ENCODE measurements at places on chromosomes 16 and 17.

DNA sequence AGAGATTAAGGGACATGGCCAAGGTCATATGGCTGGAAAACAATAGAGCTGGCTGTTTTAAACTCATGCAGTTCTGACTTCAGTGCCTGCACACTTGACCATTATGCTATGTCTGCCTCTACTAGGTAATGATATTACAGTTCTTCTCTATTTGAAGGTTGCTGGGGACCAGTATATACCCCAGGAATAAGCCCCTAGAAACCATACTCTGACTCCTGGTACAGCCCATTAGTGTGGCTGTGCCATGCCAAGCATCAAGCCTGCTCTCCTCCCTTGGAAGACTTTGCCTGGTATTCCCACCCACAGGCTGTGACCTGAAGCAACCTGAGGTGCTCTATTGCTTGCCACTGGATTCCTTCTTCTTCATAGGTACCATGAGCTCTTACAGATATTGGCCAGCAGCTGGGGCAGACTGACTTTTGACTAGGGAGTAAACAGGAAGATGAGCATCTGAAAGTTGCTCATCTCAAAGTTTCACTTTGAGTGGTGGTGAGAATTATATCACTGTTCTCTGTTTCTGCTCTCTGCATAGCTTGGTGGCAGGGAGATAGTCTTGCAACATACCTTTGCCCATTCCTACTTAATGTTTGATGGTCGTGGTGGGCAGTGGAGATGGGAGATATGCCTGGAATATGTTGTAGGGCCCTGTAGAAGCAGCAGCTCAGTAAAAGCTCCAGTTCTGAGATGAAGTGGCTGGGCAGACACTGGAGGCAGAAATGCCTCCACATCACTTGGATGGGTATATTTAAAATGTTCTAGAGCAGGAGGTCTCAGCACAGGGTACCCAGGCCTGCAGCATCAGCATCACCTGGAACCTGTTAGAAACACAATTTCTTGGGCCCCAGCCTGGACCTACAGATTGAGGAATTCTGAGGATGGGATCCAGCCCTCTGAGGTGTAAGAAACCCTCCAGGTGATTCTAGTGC is 274.7 kb downstream of the HS3ST4 start:
- DNase-seq, result peak; percentile 32

DNA sequence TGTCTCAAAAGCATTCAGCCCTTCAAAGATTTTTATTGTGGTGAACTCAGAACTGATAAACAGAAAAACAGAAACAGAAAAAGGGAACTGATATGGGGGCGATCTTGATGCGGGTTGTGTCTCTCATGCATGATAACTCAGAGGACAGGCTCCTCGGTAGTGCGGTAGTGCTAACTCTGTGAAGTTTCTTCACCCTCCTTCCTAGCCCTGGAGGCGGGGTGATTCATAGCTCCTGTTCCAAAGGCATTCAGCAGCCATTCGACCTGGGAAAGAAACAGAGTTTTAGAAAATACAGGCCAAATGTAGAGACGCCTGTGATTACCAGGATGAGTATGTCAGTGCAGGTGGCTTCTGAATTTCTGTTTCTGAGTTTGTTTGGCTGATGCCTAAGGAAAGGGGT is 5.5 kb upstream of the MAF start:
- DNase-seq, result peak; percentile 47

DNA sequence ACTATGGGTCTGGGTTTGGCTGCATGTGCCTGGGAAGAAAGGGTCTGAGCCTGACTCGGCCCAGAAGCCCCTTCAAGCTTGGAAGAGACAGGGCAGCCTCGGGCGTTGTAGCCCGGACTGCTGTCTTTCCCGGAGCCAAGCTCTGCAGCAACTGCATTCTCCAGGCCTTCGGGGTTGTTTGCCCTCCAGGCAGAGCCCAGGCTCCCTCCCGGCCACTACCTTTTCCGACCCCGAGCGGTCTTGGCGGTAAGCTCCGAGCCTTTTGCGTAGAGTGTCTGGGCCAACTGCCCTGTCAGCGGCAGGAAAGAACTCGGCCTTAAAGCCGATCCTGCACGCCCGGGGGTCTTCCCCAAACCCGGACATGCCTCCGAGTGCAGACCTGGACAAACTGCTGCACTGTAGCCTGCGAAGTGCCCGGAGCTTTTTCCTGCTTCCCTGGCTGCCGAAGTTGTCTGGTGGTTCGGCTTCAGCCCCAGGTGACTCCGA is 1.3 kb downstream of the LHX1 start:
- peak; percentile 37 for DNase-seq

GRCh38 chr17:17770632-17771044 is 66.1 kb downstream of the SREBF1 start:
- DNase-seq, result no peak

- DNase-seq, result no peak
Observed at GRCh38 chr16:3961449-3961849, 80.9 kb upstream of the CREBBP start.

DNA sequence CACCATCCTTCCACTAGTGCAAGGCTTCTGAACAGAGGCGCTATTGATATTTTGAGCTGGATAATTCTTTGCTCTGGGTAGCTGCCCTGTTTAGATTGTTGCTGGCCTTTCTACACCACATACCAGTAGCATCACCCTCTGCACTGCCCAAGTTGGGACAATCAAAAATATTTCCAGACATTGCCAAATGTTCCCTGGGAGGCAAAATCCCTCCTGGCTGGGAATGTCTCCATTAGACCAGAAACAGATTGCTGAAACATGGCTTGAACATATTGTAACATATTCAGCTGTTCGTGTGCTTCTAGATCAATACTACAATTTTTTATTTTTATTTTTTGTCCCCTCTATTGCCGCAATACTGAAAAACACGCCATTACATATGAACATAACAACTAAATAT is 174.6 kb downstream of the ABCA8 start:
- DNase-seq, result no peak

DNA sequence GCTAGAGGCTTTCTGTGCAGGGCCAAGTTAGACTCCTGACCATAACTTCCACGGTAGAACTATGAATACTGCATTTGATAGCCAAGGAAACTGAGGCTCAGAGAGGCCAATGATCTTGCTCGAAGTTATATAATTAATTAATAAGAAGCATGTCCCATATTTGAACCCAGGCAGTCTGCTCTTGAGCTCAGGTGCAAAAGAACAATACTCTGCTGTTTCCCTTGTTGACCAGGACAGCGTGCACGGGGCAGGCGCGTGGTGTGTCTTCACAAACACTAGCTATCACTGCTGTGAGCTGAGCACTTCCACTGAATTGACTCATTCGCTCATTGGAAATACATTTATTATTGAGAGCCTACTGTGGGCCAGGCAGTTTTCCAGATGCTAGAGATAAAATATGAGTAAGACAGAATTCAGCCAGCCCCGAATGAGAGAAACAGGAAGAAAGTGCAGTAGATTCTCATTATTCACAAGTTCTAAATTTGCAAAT is 1.6 kb downstream of the CHD9 start:
- no peak for DNase-seq

GRCh38 chr17:13806092-13806491 is 204.4 kb upstream of the HS3ST3A1 start:
- no peak for DNase-seq

DNA sequence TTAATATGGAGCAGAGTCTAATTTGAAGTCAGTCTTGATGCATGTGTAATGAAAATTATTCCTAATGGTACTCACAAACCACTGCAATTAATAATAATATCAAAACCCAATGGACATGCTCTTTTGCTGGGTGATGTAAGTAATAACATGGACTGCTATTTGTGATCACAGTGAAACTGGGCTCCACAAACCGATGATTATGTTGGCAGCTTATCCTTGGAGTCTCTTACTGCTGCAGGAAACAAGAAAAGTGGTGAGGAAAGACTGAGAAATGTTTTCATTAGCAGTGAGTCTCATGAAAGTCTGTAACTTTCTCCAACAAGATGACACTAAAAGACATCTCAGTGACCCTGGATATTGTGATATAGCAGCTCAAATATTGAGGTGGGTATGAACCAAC is 45.2 kb downstream of the TMEM100 start:
- no peak for DNase-seq

- peak; percentile 47 for DNase-seq
Observed at GRCh38 chr17:59165933-59166342, 10.4 kb downstream of the PRR11 start.

DNA sequence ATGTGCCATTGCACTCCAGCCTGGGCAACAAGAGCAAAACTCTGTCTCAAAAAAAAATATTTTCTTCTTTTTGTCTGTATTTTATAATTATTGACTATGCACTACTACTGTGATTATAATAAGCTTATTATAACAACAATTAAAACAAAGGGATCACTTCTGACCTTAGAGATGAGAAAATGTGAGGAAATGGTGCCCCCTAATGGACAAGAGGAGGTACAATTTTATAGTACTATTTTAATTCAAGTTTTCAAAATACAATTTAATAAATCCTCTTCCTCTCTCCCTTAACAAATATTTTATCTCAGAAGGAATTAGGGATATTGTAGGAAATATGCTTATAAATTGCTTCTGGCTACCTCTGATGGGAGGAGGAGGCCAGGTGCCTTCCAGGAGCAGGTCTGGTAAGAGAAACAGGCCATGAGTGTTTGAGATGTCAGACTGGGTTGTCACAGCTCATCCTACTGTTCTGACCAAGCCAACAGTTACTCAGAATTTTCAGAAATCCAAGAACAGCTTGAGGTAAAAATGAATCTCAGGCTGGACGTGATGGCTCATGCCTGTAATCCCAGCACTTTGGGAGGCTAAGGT is 14.0 kb downstream of the VPS53 start:
- DNase-seq, result no peak

GRCh38 chr17:29968271-29968670 is 26.8 kb downstream of the EFCAB5 start:
- DNase-seq, result no peak

GRCh38 chr17:74274060-74274708 is at the start of gene DNAI2:
DNAI2 (plus strand) TSS chr17:74274234; CDS start chr17:74281818, 7,584 bp downstream.
- DNase-seq, result no peak

DNA sequence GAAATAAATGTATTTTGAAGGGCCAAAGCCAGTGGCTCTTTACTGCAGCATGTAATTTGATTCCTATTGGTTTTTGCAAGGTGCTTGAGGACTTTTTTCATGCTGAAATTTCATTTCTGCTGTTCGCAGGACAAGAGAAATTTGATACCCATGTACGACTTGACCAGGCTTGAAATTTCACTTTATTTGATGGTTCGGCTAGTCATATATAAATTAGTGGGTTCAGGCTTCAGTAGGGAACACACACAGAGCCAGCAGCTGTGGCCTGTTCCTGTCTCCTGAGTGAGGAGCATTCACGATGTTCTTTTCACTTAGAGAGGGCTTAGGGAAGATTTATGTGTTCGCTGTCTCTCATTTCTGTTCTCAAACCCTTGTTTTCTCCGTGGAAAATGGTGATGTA is 258.4 kb upstream of the CACNG5 start:
- no peak for DNase-seq

DNA sequence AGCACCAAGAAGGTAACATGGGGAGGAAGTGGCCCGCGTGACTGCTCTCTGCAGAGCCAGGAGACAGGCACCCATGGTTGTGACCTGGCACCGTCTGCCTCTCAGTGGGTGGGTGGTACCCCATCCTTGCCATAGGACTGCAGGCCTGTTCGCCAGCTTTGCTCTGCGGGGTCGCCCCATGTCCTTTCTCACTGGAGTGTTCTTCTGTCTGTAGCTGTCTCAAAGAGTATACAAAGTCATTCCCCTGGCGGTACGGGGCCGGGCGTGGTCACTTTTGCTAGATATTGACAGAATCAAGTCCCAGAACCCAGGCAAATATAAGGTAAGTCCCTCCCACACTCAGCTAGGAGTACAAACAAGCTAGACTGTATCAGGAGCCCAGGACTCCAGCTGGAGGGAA is 6.0 kb downstream of the TBC1D26 start:
- no peak for DNase-seq

DNA sequence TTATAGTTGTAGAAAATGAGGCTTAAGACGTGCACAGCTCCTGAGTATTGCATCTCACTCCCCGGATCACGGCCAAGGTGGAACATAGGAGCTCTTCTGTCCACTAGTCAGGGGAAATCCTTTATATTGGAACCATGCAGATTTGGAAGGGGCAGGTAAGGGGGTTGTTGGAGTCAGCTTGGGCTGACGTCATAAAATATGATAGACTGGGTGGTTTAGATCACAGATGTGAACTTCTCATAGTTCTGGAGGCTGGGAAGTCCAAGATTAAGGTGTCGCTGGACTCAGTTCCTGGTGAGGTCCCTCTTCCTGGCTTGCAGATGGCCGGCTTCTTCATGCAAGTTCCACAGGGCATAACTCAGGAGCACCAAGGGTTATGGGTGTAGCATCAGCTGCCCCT is 5.6 kb downstream of the CACNG4 start:
- DNase-seq, result no peak

DNA sequence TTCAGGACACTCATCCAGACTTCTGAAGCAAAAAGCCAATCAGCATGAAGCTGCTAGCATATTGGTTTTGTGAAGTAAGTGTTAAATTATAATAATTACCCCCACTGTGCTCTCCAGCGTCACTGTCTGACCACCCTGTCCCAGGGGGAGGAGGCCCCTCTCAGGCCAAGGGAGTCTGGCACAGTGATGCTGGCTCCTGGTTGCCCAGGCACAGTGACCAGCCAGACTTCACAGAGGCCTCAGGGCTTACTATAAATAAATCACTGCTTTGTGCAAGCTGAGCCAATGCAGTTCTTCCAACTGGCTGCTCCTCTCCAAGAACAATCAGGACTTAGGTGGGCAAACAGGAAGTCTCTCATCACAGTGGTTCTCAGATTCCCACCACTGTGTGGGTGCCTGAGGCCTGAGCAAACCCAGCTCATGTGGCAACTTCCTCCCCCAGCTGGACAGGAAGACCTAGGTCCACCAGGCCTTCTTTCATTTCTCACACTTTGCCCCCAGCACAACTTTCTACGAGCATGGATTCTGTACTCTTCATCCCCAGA is 1.7 kb upstream of the DBNDD1 start:
- no peak for DNase-seq

DNA sequence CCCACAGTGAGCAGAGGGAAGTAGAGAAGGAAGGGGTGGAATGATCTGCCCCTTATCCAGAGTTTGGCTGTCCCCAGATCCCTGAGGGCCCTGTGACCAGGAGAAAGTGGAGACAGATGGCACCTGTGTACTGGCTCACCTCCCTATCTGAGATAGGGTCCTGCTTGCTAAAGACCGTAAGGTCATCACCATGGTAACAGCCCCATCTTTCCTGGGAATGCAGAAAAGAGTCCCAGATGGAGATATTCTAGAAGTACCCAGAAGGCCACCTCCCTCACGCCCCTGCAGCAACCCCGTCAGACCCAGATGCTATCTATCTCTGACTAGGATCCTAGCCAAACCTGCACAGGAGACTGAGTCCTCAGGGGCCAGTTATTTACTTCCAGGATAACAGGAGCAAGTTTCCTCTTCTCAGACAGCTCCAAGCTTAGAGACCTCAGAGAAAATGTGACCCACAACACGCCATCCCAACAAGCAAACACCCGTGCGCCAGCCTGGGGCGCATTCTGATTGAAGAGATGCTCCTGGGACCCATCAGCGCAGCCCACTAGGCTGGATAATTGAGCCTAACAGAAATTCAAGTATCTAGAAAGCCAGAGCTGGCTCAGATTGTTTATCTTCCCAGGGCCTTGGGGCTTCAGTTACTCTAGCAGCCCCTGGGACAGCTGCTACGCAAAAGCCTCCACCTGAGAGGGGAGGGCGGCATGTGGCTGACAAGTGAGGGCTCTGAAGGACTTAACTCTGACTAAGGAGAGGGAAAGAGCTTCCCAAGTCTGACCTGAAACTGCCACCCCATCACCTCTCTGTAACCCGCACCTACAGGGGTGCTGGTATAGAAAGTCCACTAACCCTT is 1.9 kb downstream of the ORMDL3 start:
- DNase-seq, result no peak

- peak; percentile 77 for DNase-seq
Observed at GRCh38 chr17:50956750-50957523, 90.8 kb upstream of the TOB1 start.
